ENCODE measurements at places on chromosomes 4 and X. TPM values are rescaled to one million over a fixed set of nuclear protein-coding genes. Genes with fewer than 3 reads are reported as not detected.

GRCh38 chrX:15151267-15152186 lies 118.4 kb downstream of the ASB9 start:
- H3K36me3 ChIP-seq = peaks cover 8% of the 10 kb centered on the region
- H3K27me3 ChIP-seq = peaks cover 7% of the 10 kb centered on the region
- DNase-seq = peak; percentile 20
- peaks cover 33% of the 10 kb centered on the region for H3K4me1 ChIP-seq
- H3K4me3 ChIP-seq = no peak overlapping the region

GRCh38 chrX:123422875-123423274 lies 238.8 kb downstream of the GRIA3 start:
- H3K36me3 ChIP-seq = no peaks in the 10 kb centered on the region
- no peak overlapping the region for H3K27ac ChIP-seq
- no peak overlapping the region for H3K4me3 ChIP-seq

- no peak for DNase-seq
- no peaks in the 10 kb centered on the region for H3K27me3 ChIP-seq
- no peak overlapping the region for H3K4me3 ChIP-seq
- peaks cover 2% of the 10 kb centered on the region for H3K36me3 ChIP-seq
- peaks cover 18% of the 10 kb centered on the region for H3K4me1 ChIP-seq
- H3K27ac ChIP-seq = peak overlapping the region; percentile 13
These were observed 2.7 kb upstream of the WDR45 start for GRCh38 chrX:49082271-49082871.

DNA sequence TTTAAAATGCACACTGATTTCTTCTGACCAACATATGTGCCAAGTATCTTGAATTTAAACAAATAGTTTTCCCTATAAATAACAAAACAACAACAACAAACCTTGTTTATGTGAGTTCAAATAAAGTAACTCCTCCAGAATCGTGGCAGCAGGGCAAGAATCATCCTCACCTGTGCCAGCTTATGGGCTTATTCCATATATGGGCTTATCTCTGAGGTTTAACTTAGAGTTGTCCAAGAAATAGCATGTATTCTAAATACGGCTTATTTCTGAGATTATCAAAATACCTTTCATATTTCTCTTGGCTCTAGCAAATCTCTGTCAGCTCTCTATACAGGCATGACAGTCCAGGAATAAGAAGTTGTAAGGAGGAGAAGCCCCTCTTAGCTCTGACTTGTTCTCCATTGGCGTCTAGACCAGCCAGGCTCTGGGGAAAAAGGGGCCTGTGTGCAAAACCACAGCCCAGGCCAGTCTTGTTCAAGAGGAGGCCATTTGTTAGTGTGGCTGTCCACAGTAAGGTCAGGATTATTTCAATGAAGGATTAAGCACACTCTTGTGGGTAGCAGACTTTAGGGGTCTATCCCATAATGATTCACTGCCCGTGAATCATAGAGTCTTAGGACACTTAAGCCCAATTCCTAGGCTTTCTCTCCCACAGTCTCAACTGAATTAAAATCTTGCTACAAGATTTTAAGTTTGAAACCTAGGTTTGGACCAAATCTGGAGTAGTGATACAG lies 63.2 kb downstream of the FRAS1 start:
- no peak overlapping the region for H3K4me3 ChIP-seq
- H3K36me3 ChIP-seq = no peaks in the 10 kb centered on the region
- no peak for DNase-seq
- peaks cover 5% of the 10 kb centered on the region for H3K27me3 ChIP-seq
- H3K4me1 ChIP-seq = no peaks in the 10 kb centered on the region

The TEX13C gene
- not detected for total RNA-seq

The TASL gene
- total RNA-seq = 6.2 TPM

DNA sequence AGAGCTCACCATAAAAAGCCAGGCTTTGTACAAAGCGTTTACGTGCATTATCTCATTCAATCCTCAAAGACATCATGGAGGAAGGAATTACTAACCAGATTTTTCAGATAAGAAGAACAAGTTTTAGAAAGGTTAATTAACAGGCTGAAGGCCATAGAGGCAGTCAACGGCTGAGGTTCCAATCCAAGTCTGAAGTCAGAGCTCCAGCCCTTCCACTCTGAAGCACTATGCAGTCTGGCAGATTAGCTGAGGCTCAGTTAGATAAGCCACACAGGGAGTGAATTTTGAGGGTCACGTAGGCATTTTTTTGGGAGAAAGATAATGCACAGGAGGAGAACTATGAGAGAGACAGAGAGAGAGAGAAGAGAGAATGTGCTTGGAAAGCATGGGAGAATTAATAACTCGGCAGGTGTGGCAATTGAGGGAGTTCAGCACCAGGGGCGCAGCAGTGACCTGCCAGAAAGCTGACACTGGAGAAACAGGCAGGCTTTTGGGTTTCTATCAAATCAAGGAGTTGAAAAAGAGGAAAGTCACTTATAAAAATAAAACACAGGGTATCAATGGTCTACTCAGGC lies 116.5 kb upstream of the NAP1L5 start:
- no peaks in the 10 kb centered on the region for H3K36me3 ChIP-seq
- peaks cover 15% of the 10 kb centered on the region for H3K4me1 ChIP-seq
- peaks cover 16% of the 10 kb centered on the region for H3K27me3 ChIP-seq
- no peak overlapping the region for H3K4me3 ChIP-seq

DNA sequence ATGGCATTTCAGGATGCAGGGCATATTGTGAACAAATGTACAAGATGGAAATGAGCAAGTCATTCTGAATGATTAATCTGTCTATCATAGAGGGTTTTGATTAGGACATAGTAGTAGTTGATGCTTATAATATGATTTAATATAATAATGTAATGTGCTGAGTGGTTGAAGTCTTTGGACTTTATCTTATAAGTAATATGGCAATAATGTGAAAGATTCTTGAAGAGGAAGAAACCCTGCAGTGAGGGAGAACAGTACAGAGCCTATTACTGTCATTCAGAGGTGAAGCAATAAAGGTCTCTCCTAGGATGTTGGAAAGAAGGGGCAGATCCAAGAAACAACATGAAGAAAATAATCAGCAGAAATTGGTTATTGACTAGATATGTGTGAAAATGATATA lies 16.6 kb downstream of the NFKB1 start:
- H3K4me1 ChIP-seq = peaks cover 66% of the 10 kb centered on the region
- H3K36me3 ChIP-seq = peaks cover 46% of the 10 kb centered on the region
- no peaks in the 10 kb centered on the region for H3K27me3 ChIP-seq
- no peak overlapping the region for H3K27ac ChIP-seq

The UVSSA gene
- total RNA-seq = 23.0 TPM

DNA sequence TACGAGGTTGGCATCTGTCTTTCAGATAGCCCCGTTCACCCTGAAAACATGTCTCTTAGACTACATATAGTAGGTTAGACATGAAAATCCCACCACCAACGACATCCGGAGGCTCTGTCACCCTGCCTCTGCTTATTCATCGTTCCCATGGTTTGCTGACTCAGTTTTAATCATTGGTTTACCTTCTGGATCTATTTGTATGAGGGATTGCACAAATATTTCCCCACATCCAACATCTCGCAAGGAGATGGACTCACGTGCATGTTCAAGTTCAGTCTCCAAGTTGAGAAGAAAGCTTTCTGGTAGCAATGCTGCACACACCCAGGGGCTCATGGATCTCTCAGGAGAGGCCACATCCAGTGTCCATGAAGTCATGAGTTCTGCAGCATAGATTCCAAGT lies 10.8 kb downstream of the CETN2 start:
- H3K4me3 ChIP-seq = no peak overlapping the region
- no peaks in the 10 kb centered on the region for H3K36me3 ChIP-seq
- peaks cover 7% of the 10 kb centered on the region for H3K27me3 ChIP-seq
- no peak overlapping the region for H3K27ac ChIP-seq
- no peaks in the 10 kb centered on the region for H3K4me1 ChIP-seq

The RPL36A gene
- total RNA-seq = 255 TPM

The TMSB15C gene
- 4.1 TPM for total RNA-seq

DNA sequence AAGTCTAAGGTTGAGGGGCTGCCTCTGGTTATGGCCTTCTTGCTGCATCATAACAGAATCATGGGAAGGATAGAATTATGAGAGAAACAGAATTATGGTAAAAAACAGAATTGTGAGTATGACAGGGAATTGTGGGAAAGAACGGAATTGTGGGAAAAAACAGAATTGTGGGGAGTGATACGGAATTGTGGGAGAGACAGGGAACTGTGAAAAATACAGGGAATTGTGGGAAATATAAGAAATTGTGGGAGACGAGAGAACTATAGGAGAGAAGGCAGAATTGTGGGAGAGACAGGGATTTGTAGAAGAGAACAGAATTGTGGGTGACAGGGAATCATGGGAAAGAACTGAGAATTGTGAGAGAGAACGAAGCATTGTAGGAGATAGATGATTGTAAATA lies 159.1 kb downstream of the FRMPD4 start:
- H3K4me3 ChIP-seq = no peak overlapping the region
- no peaks in the 10 kb centered on the region for H3K4me1 ChIP-seq
- H3K36me3 ChIP-seq = no peaks in the 10 kb centered on the region
- DNase-seq = no peak

GRCh38 chrX:156001667-156002021 lies 4.1 kb downstream of the IL9R start:
- H3K27me3 ChIP-seq = no peaks in the 10 kb centered on the region
- H3K27ac ChIP-seq = peak overlapping the region; percentile 81
- H3K4me1 ChIP-seq = peaks cover 67% of the 10 kb centered on the region
- H3K36me3 ChIP-seq = peaks cover 2% of the 10 kb centered on the region

The ADGRG4 gene
- total RNA-seq = not detected

- peaks cover 3% of the 10 kb centered on the region for H3K27me3 ChIP-seq
- peaks cover 39% of the 10 kb centered on the region for H3K36me3 ChIP-seq
- no peak for DNase-seq
These were observed 1.5 kb downstream of the ARAP2 start for GRCh38 chr4:36242629-36243354.

GRCh38 chr4:76589402-76589801 lies 154.4 kb downstream of the SHROOM3 start:
- no peak overlapping the region for H3K4me3 ChIP-seq
- peaks cover 49% of the 10 kb centered on the region for H3K27me3 ChIP-seq
- H3K27ac ChIP-seq = no peak overlapping the region
- peaks cover 8% of the 10 kb centered on the region for H3K4me1 ChIP-seq
- no peak for DNase-seq

The GIMD1 gene
- total RNA-seq = not detected

Measured in activated CD4-positive, alpha-beta T cell treated with anti-CD3 and anti-CD28 coated beads, Interleukin-2, amount 10 ng/mL, durations not matched to agents 7 days and 5 days (primary cell).